ENCODE measurements at places on chromosomes 1 and 21.

DNA sequence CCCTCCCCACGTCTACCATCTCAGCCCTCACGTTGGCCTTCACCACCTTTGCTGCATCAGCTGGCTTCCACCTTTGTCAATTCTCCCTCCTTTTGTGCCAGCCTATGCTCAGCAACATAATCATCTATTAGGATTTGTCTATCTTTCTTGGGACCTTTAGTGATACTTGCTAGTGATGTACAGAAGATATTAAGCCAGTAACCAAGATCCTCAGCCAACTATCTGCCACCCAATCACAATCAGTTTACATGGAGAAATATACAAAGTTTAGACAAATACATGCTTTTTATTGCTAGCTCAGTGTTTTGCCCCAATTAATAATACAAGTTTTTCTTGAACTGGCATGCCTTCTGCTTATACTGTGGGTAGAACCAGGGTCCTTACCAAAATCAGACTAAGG, 172.3 kb downstream of the TPR start:
- DNase-seq, result no peak

DNA sequence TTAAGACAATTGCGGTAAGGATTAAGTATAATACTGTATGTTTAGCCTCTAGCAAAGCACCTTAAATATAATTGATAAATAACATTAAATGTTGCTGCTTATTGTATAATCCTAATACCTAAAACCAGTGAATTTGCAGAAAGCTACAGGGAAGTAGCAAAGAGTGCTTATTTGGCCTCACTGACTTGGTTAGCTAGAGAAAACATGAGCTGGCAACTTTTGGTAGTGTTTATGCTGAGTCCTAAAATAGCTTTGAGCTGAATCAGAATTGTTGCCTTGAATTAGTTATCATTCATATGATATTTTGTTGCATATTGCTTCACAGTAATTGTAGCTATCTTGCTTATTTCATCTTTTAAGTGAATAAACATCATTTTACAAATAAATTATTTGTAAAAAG, 3.5 kb downstream of the TRIM67 start:
- DNase-seq, result peak; percentile 56

DNA sequence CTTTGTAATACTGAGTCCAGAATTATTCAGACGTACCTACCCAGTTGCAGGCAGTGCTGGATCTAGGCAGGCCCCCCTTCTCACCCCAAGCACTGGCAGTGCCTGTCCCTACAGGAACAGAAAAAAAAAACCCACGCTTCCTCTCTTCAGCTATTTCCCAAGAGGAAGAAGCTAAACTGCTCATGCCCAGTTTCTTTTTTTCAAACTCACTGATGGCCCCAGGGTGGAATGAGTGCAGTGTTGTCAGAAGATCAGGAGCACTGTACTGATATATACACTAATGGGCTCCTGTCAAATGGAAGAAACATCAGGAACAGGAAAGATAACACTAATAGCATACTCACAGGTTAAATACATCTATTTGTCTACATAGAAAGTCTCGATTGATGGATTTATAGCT, 28.2 kb upstream of the DOCK7 start:
- DNase-seq, result no peak

GRCh38 chr1:165364568-165365133, 8.1 kb upstream of the LMX1A start:
- DNase-seq, result peak; percentile 79

- DNase-seq, result no peak
These were observed 75.0 kb downstream of the CEP350 start for GRCh38 chr1:180029524-180030135.

DNA sequence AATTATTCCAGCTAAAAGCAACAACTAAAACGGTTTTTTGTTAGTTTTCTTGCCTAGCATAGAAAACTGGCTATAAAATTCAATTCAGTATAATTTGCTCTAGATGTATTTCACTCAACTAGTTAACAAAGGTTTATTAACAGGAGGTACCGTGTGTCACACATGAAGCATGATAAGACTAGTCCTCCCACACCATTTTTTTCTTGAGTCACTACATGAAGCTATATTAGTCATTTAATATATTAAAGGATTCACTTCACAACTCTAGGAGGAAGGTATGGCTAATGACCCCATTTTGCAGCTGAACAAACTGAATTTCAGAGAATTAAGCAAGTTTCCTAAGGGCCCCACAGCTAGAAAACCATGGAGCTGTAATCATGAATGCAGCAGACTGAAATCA, 307.8 kb upstream of the USP25 start:
- DNase-seq, result no peak

GRCh38 chr1:224498574-224499170, 64.1 kb upstream of the WDR26 start:
- no peak for DNase-seq

- no peak for DNase-seq
These were observed 26.8 kb downstream of the SZRD1 start for GRCh38 chr1:16393570-16394521.

GRCh38 chr1:176504848-176505553, 42.0 kb downstream of the PAPPA2 start:
- DNase-seq, result no peak

GRCh38 chr21:21226472-21226871, 228.3 kb downstream of the NCAM2 start:
- no peak for DNase-seq

DNA sequence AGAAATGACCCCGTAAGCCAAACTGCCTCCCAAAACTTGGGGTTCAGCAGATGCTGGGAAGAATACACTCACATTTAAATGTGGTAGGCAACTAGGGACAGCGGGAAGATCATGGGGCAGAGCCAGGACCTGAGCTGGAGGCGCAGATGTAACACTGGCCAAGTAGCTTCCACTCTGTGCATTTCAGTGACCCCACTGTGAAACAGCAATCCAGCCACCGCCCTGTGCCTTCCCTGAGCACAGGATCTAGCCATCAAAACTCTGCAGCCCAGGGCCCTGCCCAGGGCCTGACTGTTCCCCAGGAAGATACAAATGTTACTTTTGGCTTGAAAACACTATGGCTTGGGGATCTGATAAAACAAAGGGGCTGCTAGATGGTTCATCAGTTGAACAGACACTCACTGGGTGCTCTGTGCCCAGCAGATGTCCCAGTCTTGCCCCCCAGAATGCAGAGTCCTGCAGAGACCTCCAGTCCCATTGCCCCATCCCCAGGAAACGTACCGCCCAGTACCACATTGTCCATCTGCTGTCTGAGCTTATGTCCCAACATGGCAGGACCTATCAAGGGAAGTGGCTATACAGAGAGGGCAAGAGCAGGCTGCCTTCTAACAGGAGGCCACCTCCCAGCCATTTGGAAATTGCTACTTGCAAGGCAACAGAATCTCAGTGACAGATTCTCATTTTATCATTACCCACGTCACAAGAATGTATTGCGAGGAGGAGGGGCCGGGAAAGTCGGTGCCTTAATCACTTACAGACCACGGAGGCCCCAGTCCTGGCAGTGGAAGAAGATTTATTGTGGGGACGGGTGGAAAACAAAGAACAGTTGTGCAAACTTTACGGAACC, 124.0 kb downstream of the DMRTB1 start:
- no peak for DNase-seq

GRCh38 chr1:15756143-15757015, 2.2 kb upstream of the FBLIM1 start:
- DNase-seq, result no peak

DNA sequence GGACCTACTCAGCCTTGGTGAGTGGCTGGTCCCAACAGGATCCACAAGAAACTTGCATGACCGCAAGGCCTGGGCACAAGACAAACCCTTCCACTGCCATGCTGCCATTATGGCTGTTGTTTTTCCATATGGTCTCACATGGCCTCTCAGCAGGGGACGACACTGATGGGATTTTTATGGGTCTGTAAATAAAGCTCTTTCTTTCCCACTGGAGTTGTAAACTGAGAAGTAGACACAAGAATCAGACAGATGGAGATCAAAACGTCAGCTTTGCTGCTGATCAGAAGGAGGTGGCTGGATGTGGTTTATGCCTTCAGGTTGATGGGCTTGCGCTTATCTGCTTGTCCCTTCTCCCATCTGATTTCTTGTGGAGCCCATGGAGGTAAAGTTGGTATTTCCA, 138.1 kb upstream of the KCNJ6 start:
- no peak for DNase-seq

GRCh38 chr21:26865857-26866256, 20.6 kb upstream of the ADAMTS1 start:
- DNase-seq, result no peak

DNA sequence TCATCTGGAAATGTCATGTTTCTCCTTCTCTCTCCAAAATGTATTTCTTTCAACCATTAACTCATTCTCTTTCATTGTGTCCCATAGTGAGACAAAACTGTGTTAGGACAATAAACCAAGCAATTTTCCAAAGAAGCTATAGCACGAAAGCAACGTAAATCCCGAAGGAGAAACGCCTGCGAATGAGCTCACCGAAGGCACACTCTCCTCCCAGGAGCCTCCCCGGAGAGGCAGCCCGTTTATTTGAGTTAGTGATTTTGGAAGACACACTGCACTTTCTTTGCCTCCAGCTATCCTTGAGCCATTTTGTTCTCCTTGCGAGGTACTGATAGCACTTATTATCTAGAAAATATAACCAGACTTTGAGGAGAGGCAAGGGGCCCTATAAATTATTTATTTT, 41.2 kb downstream of the RSPH1 start:
- DNase-seq, result no peak

- DNase-seq, result peak; percentile 84
These were observed 400.7 kb downstream of the SMYD3 start for GRCh38 chr1:246106342-246106763.

GRCh38 chr1:212007886-212008285, 27.5 kb downstream of the INTS7 start:
- no peak for DNase-seq

GRCh38 chr1:26161415-26162219, 2.7 kb downstream of the FAM110D start:
- DNase-seq, result peak; percentile 82

DNA sequence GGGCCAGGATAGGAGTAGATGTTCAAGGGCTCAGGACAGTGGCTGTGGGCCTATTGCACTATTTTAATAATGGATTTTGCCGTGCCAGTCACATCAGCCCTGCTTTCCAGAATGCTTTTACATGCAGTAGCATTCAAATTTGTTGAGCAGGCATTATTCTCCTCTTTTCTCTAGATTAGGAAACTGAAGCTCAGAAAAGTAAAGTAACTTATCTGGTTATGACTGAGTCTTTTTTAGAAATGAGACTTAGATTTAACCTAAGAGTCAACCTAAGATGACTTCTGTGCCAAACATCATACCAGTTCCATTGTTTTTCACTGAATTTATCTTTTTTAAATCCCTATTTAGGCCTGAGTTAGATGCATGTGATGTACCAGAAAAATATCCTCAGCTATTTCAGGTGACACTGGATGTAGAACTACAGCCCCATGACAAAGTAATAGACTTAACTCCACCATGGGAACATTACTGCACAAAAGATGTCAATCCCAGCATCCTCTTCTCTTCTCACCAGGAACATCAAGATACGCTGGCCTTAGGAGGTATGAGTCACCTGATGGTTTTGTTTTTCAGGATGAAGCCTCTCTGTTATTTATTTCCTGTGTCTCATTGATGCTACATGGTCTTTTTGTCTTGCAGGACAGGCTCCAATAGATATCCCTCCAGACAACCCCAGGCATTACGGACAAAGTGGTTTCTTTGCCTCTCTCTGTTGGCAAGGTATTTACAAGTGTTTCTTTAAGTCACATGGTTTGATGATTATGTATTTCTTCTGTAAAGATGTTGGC, 31.4 kb upstream of the LEPR start:
- no peak for DNase-seq

GRCh38 chr1:33151116-33151515, 30.7 kb downstream of the TRIM62 start:
- DNase-seq, result no peak

DNA sequence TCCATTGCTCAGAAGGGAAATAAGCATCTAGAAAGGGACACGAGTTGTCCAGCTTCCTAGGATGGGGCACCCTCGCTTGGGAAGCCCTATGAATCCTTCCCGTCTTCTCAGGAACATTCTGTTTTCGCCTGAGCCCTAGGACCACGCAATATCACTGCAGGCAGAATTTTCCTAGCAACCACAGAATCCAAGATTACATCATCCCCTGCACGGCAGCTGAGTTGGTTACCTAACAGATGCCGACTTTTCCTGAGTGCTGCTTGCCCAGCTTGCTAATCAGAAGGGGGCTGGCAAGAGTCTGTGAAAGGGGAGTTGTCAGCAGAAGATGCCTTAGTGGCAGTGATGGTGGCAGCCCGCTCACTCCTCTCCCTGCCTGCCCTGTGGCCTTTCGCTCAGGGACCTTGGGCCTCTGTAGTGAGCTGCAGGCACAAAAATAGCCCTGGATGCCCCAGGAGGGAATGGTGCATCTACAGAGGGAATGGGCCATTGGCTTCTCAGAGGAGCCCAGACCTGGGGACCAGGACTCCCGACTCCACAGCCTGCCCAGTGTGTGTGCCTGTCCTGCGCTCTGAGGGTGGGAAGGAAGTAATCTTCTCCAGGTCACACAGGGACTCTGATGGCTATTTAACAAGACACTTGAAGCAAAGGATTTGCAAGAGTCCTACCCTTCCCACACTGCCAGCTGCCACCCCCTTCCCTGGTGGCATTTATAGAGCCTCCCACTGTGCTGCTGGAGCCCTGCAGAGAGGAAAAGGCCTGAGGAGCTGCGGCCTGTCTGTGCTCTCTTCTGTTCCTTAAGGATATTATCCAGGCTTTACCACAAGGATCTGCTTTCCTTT, 28.9 kb upstream of the CLSTN1 start:
- no peak for DNase-seq
